ENCODE measurements at places on chromosomes 7 and 10.

GRCh38 chr10:118669020-118669791, 73.8 kb upstream of the PRLHR start:
- no peak for DNase-seq

DNA sequence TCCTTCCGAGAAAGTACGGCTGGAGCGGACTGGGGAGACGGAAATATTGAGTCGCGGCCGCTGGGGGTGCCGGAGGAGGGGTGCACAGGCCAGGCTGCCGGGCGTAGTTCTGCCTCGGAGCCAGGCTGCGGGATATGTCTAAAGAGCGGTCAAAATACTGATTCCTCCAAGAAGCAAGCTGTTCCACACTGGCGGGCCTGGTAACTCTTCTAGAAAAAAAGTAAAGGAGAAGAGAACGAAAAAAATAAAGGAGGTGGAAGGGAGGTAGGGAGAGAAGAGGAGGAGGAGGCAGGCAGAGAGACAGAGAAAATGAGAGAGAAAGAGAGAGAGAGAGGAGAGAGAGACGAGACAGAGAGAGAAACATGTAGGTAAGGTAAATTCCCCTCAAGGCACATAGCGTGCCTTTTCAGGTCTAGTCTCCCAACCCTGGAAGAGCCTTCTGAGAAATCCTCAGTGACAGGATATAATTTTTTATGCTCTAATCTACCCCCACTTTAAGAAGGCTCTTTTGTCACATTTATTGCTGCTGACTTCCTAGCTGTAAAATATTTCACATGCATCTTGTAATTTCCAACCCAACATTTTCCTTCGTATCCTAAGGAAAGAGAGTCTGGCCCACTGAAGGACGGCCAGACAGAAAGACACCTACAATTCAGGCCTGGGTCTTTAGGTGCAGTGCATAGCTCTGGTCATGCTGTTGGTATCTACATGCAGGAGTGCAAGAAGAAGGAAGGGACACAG, 5.7 kb downstream of the DLX5 start:
- no peak for DNase-seq

DNA sequence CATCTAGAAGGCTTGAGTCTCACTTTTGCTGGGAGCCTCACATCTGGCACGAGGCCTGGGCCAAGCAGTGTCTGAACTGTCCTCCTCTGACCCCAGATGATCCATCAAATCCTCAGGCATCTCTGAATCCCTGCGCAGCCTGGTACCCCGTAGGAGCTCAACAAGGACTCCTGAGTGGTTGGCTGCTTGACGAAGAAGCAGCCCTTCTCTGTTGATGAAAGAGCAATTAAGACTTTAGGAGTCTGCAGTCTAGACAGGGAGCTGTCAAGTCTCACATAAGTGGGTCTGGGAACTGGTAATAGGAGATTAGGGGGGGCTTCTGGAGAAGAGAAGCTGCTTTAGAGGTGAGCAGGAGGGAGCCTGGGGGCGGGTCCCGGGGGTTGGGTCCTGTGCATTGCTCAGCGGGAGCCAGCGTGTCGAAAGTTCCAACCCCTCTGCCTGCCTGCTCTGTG, 326.0 kb downstream of the RPS24 start:
- DNase-seq, result no peak

DNA sequence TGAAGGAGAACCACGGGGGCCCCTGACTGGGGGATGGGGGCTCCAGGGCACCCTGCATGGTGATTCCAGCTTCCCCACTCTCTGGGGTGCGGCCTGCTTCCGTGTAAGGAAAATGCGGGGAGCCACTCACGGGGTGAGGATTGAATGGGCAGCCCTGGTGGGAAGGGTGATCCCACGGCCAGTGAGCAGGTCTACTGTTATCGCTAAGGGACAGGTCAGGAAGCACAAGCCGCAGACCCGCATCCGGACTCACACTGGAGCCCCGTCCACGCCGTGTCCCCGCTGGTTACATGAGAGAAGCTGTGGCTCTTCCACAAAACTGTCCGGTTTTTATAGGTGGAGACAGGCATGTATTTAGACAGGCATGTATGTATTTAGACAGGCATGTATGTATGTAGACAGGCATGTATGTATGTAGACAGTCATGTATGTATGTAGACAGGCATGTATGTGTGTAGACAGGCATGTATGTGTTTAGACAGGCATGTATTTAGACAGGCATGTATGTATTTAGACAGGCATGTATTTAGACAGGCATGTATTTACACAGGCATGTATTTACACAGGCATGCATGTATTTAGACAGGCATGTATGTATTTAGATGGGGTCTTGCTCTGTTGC, 5.7 kb downstream of the PSMG3 start:
- no peak for DNase-seq

GRCh38 chr10:80268266-80268665, 21.2 kb downstream of the MAT1A start:
- DNase-seq, result no peak

- DNase-seq, result no peak
Observed at GRCh38 chr10:24871011-24871935, 81.1 kb downstream of the PRTFDC1 start.

DNA sequence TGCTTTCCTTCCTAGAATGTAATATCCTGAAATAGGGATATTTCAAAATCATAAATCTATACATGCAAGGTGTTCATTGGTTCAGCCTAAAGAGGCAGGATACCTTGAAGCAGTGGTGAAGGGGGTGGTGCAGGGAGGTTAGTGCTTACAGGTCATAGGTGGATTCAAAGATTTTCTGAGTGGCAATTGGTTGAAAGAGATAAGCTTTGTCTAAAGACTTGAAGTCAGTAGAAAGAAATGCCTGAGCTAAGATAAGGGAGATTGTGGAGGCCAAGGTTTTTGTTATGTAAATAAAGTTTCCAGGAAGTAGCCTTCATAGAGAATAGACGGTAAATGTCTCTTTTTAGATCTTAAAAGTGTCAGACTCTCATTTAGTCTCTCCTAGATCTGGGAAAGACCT, 741.2 kb upstream of the ZWINT start:
- DNase-seq, result no peak

DNA sequence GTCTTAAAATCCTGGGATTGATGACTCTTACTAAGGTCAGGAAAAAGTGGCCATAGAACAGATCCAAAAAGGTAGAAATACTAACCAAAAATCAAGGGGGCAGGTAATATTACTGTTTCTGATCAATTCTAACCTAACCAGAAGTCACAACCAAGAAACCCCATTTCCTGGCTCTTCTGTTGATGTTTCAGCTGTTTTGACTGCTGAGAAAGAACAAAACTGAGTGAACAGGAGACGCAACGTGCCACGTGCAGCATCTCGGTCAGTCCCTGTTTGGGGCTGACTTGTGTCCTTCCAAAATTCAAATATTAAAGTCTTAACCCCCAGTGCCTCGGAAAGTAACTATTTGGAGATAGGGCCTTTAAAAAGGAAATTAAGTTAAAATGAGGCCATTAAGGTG, 56.8 kb downstream of the JAZF1 start:
- no peak for DNase-seq

DNA sequence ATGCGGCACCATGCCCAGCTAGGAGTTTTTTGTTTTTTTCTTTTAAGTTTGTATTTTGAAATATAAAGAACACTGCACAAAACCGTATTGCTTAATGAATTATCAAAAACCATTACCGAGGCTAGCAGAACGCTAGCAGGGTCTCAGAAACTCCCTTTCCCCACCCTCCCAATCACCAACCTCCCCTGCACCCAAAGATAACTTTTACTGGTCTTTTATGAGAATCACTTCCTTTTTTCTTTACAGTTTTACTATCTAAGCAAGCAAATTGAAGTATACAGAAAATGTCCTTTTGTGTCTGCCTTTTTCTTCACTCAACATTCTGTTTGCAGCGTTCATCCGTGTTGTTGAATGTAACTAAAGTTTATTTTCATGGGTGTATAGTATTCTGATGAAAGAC, 13.4 kb downstream of the HIP1 start:
- DNase-seq, result no peak

All from stimulated activated CD4-positive, alpha-beta T cell treated with anti-CD3 and anti-CD28 coated beads, Interleukin-1b, Interleukin-23, amount 100 ng/mL, for 4 hours (primary cell).